ENCODE measurements at places on chromosomes 2 and 18.

- DNase-seq: no peak
Measured at GRCh38 chr18:70158992-70159717, 46.3 kb downstream of the RTTN start.

DNA sequence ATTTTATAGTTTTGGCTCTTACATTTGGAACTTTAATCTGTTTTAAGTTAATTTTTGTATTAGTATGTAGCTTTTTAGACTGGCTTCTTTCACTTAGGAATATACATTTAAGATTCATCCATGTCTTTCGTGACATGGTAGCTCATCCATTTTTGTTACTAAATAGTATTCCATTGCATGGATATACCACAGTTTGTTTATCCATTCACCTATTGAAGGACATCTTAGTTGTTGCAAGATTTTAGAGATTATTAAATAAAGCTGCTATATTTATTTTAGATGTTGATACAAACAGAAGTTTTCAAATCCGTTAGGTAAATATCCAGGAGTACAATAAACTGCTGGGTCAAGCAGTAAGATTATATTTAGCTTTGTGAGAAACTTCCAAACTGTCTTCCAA is 58.0 kb upstream of the ZNF521 start:
- DNase-seq: no peak

DNA sequence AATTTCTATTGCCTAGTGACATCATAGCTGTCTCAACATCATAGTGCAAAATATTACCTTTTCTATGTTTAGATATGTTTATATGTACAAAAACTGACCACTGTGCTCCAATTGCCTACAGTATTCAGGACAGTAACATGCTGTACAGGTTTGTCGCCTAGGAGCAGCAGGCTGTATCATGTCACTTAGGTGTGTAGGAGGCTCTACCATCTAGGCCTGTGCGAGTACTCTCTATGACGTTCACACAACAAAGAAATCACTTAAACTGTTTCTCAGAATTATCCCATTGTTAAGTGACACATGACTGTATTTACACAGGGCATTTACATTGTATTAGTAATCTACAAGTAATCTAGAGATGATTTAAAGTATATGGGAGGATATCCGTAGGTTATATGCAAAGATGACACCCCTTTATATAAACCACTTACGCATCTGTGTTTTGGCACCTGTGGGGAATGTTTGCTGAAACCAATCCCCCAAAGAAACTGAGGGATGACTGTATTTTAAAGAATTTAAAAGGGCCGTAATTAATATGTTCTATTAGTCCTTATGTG is 24.7 kb downstream of the IL1R2 start:
- DNase-seq: no peak

DNA sequence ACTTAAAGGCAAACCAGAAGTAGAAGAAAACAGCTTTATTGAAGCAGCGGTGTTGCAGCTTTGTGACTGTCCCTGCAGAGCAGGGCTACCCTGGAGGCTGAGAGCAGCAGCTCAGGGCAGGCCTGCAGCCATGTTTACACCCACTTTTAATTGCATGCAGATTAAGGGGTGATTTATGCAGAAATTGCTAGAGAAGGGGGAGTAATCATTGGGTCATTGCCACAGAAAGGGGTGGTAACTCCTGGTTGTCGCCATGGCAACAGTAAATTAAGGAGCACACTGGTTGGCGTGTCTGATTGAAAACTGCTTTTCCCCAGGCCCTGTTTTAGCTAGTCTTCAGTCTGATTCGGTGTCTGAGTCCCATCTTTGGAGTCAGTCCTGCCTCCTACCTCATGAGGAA is 195.4 kb upstream of the HDAC4 start:
- no peak for DNase-seq

DNA sequence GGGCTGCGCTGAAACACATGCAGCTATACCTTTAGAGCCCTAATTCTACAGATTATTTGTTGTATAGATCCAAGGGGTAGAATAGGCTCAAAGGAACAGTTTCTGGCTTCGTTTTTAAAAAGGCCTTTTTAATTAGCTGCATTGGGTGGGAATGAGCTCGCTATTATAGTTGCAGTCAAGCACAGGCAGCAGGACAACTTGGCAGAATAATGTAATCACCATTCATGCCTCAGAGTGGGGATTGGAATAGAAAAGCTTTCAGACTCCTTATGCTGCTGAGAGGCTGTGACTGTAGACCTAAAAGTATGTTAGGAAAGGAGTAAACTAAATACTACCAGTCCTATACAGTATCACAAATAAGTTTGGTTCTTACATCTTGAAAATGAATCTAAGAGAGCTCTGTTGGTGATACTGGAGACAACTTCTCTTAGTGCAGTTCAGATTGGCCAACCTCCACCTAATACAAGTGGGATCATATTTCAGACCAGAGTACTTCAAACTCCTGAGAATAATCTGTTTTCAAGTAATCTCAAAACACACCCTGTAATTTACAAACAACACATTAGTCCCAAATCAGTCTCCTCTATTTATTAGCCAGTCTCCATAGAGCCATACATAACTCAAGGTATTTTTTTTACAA is 121.4 kb downstream of the ANTXR1 start:
- no peak for DNase-seq

DNA sequence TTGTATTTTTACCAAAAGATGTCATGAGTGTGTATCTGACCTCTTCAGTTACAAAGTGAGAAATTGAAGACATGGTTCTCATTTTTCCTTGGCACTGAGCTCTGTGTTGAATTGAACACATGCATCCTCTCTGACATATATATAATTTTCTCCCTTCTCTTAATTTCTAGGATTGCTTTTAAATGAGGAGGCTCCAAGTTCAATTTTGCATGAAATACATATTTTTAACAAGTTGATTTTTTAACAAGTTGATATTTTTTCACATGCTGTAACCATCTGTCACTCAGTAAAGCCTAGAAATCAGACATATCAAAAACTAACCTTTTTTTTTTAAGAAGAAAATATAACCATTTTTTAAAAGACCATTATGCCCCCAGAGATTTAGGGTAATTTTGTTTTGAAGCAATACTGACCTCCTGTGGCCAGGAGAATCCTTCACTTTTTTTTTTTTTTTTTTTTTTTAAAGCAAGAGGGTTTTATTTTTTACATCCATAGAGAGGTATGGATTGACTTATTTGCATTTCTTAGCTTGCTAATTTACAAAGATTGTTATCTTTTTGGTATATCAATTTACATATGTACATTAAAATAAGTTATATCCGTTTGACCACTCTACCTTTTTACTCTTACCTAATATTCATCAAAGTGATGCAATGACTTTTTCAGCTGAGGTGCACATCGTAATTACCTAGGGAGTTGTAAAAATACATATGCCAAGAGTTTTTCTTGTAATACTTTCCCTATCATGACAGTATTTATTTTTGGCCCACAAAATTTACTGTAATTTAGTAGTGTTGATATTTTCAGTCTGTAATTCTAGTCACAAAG is 161.8 kb downstream of the SOCS6 start:
- DNase-seq: no peak

- DNase-seq: no peak
Measured at GRCh38 chr2:36775806-36776205, 79.3 kb downstream of the VIT start.

DNA sequence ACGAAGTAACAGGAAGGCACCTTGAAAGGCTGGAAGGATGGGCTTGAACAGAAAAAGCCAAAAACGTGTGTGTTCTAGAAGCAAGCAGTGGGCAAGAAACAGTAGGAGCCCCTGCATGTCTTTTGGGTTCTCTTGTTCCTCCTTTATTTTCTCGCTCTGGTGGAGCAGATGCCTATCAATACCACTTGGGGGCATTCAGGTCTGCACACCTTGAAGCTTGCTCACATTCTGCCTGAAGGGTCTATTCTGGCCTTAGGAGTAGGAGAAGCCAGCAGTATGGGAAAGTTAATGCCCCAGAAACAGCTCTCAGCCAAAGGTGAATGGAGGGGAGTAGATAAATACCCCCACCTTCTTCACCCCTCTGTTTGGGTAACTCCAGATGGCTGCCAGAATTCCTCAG is 204.5 kb downstream of the TXNL1 start:
- DNase-seq: no peak

- no peak for DNase-seq
Measured at GRCh38 chr18:13730481-13730880, 4.0 kb downstream of the RNMT start.

GRCh38 chr2:54061272-54061671 is 54.1 kb upstream of the ACYP2 start:
- DNase-seq: no peak

- no peak for DNase-seq
Measured at GRCh38 chr2:55017880-55018279, 32.4 kb downstream of the RTN4 start.

DNA sequence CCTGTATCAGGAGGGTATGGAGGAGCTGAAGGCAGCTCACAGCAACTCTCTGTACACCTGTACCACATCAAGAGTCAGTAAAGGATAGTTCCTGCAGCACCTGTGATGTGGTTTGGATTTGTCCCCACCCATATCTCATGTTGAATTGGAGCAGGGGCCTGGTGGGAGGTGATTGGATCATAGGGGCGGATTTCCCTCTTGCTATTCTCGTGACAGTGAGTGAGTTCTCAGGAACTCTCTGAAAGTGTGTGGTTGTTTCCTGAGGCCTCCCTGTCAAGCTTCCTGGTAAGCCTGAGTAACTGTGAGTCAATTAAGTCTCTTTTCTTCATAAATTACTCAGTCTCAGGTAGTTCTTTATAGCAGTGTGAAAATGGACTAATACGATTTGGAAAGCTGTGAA is 28.9 kb downstream of the OSBPL1A start:
- no peak for DNase-seq

DNA sequence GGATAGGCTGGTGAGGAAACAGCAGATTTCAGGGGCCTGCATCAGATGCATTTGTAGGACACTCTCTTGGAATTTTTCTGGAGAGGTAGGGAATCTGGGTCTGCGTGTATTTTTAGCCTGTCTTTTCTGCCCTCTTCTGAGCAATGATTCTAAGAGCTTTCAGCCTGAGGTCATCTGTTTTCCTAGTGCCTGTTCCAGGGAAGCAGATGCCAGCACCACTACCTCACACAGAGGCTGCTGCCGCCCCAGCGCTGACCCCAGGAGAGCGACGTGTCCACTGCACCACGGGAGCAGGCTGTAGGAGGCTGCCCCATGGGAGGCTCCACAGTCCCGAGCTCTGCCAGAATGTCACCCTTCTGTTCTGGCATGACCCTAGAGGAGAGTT is 316.5 kb downstream of the CYP26B1 start:
- DNase-seq: no peak

GRCh38 chr2:29420999-29421782 is 306.0 kb downstream of the CLIP4 start:
- no peak for DNase-seq

DNA sequence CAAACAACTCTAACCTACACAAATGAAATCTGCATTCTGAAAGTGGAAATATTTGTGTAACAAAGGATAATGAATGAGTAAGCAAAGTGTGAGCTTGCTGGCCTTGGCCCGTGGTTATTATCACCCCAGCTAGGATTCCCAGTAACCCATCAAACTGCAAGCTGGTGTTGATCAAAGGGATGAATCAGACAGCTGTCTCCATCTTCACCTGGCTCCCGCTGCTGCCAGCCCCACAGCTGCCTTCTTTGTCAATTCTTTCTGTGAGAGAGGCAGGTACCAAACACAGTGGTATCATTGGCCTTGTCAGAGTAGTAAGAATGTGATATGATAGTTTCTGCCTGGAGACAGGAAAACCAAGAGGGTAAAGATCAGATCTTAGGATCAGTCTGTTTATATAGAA is 25.2 kb upstream of the RGPD4 start:
- DNase-seq: no peak
